Left ventricle myocardium inferior (tissue), 1 donor: ENCODE measurements at places on chromosomes 12 and 14. TPM values are rescaled to one million over a fixed set of nuclear protein-coding genes. Genes with fewer than 3 reads are reported as not detected.

DNA sequence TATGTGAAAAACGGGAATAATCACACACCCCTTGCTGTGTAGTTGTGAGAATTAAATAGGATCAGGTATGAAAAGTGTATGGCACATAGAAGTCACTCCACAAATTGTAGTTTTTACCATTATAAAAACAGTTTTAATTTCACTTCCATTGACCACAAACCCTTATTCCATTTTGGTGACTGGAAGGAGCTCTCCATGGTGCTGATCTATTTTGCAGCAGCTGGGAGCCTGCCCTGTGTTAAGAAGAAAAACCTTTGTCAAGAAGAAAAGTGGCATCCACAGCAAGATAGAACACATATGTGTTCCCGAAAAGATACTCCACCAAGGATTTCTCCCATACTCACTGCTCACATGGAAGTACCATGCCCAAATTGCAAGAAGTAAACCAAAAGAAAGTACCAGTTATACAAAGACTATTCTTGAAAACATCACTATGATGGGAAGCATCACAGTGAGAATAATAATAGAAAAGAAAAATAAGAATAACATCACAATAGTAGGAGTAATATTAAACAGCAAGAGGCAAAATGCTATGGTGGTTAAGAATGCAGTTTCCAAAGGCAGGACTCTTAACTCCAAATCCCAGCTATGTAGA, 58.7 kb downstream of the TUNAR start:
- no peak for DNase-seq

RAD51B gene
- total RNA-seq: 2.4 TPM

DNA sequence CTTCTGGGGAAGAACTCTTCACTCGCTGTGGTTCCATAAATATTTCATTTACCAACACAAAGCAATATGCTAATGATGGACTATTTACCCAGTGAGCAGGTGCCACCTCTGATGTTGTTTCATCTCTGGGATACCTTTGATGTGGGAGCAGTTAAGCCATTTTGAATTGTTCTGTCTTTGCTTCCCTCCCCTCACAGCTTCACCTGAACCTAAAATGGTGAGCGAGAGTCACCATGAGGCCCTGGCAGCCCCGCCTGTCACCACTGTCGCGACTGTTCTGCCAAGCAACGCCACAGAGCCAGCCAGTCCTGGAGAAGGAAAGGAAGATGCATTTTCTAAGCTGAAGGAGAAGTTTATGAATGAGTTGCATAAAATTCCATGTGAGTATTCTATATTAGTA, 352.7 kb downstream of the SYT1 start:
- no peak for DNase-seq

DNA sequence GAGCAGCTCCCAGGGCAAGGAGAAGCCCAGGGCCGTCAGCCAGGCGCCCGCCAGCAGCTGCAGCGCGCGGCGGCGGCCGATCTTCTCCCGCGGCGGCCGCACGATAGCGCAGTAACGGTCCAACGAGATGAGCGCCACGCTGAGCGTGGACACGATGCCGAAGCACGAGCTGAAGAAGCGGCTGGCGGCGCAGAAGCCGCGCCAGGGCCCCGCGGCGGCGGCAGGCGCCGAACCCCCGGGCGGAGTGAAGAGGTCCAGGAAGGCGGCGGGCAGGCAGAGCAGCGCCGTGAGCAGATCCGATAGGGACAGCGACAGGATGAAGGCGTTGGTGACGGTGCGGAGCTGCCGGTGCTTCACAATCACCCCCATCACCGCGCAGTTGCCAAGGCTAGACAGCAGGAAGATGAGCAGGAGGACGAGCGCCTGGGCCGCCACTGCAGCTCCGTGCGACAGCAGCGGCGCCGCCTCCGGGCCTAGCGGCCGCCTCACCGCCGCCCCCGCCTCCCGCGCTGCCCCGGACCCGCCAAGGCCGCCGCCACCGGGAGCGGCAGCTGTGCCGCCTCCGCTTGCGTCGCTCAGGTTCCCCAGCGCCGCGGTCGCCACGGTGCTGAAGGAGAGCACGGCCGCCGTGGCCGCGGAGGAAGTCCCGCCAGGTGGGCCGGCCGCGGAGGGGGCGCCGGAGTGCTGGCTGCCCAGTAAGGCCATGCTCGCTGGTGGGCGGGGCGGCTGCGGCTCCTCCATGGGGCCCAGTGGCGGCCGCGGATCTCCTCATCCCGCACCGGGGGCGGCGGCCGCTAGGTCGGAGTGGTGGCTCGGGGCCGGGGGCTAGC, 479 bp downstream of the GPR135 start:
- DNase-seq: peak; percentile 75
